ENCODE measurements at places on chromosomes 6 and 20. TPM values are rescaled to one million over a fixed set of nuclear protein-coding genes. Genes with fewer than 3 reads are reported as not detected.

Gene EPPIN
- total RNA-seq = not detected

DNA sequence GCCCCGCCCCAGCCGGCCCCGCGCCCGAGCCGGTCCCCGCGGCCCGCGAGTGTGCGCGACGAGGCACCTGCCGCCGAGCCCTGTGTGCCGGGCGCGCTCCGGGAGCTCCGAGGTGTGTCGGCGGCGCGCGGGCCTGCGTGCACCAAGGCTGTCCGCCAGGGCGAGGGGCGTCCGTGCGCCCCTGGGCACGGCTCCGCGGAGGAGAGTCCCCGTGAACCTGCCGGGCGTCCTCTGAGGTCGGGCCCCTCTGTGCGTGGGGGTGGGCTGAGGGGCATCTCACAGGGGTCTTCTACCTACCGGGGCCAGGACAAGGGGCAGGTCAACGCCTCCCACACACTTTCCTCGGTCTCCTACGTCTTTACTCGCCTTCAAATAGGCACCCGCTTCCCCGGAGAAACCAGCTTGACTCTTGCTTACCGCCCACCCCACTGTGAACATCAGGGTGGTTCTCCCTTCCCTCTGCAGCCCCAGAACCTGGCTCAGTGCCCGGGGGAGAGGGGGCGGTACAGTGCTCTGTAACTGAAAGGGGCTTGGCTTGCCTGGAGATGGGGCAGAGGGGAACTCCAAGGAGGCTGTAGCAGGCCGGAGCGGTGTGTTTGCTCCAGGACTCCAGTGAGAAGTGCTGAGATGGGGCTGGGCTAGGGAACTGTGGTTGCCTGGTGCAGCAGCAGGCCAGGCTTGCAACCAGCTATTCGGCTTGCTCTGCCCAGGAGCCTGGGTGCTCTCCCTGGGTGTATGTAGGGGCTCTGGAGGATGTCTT, at the start of gene SAMD10:
TSS of gene SAMD10 (minus strand) at position 86 of the 760 bp plus-strand sequence. CDS start 175 bp downstream, outside the sequence.
- peaks cover 52% of the 10 kb centered on the region for H3K4me1 ChIP-seq
- peak within 1 kb of the TSS; percentile 96 for H3K4me3 ChIP-seq

GRCh38 chr6:82097676-82098075, 149.9 kb downstream of the IBTK start:
- no peaks in the 10 kb centered on the region for H3K36me3 ChIP-seq
- H3K4me1 ChIP-seq = no peaks in the 10 kb centered on the region
- DNase-seq = no peak
- no peak overlapping the region for H3K27ac ChIP-seq
- H3K4me3 ChIP-seq = no peak overlapping the region

Gene MRAP2
- total RNA-seq = not detected

DNA sequence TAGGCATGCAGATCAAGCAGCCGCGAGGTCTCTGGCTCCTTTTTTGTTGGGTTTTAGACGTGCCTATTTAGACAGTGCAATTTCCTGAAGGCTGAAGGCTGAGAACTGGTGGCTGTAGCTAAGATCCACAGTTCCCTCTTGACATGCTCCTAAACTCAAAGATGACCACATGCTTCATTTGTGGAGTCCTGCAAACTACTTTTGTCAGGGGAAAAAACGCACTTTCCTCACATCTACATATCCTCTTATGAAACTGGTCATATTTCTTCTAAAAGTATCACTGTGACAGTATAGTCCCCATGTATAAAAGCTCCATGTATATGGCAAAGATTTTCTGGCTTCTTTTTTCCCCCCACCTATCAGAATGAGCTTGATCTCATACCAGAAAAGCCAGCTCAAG, 30.7 kb downstream of the LYRM4 start:
- no peak for DNase-seq
- H3K36me3 ChIP-seq = peaks cover 6% of the 10 kb centered on the region
- H3K27me3 ChIP-seq = no peaks in the 10 kb centered on the region
- H3K4me3 ChIP-seq = no peak overlapping the region

Gene GATA5
- not detected for total RNA-seq

Gene MPC1
- total RNA-seq = 29.6 TPM

DNA sequence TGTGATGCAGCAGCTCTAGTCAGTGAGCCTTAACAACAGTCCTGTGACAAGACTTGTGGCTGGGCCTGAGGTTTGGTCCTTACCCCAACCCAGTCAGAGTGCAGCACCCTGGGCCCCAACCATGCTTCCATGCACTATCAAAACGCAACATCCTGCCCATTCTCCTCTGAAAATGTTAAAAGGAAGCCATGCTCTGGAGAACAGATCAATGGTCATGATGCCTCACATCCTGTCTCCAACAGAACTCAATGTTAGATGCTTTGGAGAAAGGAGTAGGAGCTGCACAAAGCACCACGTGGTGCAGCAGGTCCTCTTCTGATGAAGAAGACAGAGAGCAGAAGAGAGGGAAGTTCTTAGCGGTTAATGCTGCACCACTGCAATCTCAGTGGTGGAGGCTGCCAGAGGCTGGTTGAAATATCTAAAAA, 41.9 kb downstream of the TRAM2 start:
- peaks cover 37% of the 10 kb centered on the region for H3K4me1 ChIP-seq
- DNase-seq = peak; percentile 72
- H3K36me3 ChIP-seq = no peaks in the 10 kb centered on the region
- H3K4me3 ChIP-seq = peak overlapping the region; percentile 61

- no peak overlapping the region for H3K4me3 ChIP-seq
- H3K4me1 ChIP-seq = no peaks in the 10 kb centered on the region
- no peaks in the 10 kb centered on the region for H3K27me3 ChIP-seq
- DNase-seq = no peak
- no peaks in the 10 kb centered on the region for H3K36me3 ChIP-seq
- no peak overlapping the region for H3K27ac ChIP-seq
Measured at GRCh38 chr6:120899932-120900331, 434.3 kb downstream of the TBC1D32 start.

Gene CDH4
- 0.20 TPM for total RNA-seq

- H3K27ac ChIP-seq = peak overlapping the region; percentile 92
- peaks cover 49% of the 10 kb centered on the region for H3K36me3 ChIP-seq
- no peak for DNase-seq
- peak overlapping the region; percentile 94 for H3K4me3 ChIP-seq
Measured at GRCh38 chr6:90079560-90080490, 185.6 kb downstream of the GJA10 start.

DNA sequence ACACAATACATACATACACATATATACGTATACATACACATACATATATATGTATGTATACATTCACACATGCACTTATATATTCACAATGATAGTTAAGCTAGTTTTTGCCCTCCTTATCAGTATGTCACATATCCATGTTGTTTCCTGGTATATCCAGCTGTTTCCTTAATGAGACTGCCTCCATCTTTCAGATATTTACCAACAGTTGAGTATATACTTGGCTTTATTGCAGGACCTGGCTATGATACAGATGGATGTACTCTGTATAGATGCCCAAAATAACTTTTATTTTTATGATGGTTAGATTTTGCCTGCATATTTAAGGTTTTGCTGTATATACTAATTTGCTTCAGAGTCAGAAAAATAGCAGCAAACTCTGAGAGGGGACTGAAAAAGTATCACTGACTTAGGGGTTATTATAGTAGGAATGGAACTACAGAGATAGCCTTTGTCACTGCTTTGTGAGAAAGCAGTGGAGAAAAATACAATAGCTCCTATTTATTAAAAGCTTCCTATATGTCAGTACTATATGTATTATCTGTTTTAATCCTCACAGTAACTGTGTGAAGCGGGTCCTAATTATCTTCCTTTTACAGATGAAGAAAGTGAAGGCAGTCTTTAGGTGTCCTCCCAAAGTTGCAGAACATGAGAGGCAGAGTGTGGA, 35.5 kb downstream of the CARMIL1 start:
- H3K27me3 ChIP-seq = peaks cover 2% of the 10 kb centered on the region
- H3K4me1 ChIP-seq = peaks cover 4% of the 10 kb centered on the region
- H3K27ac ChIP-seq = no peak overlapping the region
- H3K36me3 ChIP-seq = no peaks in the 10 kb centered on the region
- H3K4me3 ChIP-seq = no peak overlapping the region

DNA sequence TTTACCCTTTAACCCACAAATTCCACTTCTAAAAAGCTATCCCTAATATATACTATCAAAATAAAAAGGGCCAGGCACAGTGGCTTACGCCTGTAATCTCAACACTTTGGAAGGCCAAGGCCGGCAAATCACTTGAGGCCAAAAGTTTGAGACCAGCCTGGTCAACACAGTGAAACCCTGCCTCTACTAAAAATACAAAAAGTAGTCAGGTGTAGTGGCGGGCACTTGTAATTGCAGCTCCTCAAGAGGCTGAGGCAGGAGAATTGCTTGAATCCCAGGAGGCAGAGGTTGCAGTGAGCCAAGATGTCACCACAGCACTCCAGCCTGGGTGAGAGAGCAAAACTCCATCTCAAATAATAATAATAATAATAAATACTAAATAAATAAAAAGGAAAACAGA, 82.5 kb downstream of the TRIM27 start:
- peaks cover 18% of the 10 kb centered on the region for H3K27me3 ChIP-seq
- H3K27ac ChIP-seq = no peak overlapping the region
- H3K4me1 ChIP-seq = peaks cover 19% of the 10 kb centered on the region
- no peak overlapping the region for H3K4me3 ChIP-seq
- H3K36me3 ChIP-seq = no peaks in the 10 kb centered on the region

- no peaks in the 10 kb centered on the region for H3K4me1 ChIP-seq
- H3K36me3 ChIP-seq = no peaks in the 10 kb centered on the region
- H3K27ac ChIP-seq = no peak overlapping the region
- DNase-seq = no peak
Measured at GRCh38 chr6:106764353-106764980, 135.1 kb downstream of the QRSL1 start.

- peak overlapping the region; percentile 67 for H3K4me3 ChIP-seq
- peaks cover 19% of the 10 kb centered on the region for H3K4me1 ChIP-seq
- DNase-seq = no peak
- H3K36me3 ChIP-seq = no peaks in the 10 kb centered on the region
- no peaks in the 10 kb centered on the region for H3K27me3 ChIP-seq
Measured at GRCh38 chr6:138592749-138593123, 93.4 kb upstream of the NHSL1 start.

Gene TPX2
- 114 TPM for total RNA-seq

DNA sequence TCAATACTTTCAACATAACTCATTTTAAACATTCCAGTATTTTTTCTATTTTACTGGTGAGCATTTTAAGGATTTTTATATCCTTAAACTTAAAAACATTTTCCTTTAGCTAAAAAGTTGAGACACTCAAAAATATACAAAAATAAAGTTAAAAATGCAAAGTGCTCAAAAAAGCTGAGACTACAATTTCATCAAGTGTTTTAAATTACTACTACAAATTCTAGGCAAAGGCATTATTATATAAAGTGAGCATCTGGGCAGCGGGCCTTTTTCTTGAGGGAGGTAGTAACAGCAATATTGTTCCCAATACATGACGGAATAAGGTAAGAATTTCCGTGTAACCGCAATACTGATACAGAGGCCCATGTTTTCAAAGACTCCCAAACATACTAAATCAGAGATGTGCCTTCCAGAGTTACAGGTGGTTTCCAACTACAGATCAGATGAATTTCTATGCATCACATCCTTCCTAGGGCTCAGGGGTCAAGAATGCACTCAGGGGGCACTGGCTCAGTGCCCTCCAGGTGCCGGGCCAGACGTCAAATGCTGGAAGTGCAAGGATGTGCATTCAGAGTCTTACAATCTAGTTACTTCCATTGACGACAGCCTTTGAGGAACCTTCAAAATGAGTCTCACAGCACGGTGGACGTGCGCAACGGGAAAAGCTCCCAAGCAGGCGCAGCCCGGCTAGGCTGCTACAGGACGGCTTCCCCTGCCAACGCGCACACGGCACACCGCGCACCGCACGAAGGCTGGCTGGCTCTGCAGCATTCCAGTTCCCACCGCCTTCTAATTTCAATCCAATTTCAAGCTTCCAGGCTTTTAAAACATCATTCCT, 1.7 kb downstream of the PHF10 start:
- peak; percentile 52 for DNase-seq
- H3K36me3 ChIP-seq = peaks cover 17% of the 10 kb centered on the region
- peak overlapping the region; percentile 95 for H3K27ac ChIP-seq

GRCh38 chr20:60214901-60215815, 256.9 kb downstream of the CDH26 start:
- no peak for DNase-seq
- H3K36me3 ChIP-seq = no peaks in the 10 kb centered on the region
- peaks cover 5% of the 10 kb centered on the region for H3K27me3 ChIP-seq
- H3K27ac ChIP-seq = no peak overlapping the region
- H3K4me1 ChIP-seq = no peaks in the 10 kb centered on the region

DNA sequence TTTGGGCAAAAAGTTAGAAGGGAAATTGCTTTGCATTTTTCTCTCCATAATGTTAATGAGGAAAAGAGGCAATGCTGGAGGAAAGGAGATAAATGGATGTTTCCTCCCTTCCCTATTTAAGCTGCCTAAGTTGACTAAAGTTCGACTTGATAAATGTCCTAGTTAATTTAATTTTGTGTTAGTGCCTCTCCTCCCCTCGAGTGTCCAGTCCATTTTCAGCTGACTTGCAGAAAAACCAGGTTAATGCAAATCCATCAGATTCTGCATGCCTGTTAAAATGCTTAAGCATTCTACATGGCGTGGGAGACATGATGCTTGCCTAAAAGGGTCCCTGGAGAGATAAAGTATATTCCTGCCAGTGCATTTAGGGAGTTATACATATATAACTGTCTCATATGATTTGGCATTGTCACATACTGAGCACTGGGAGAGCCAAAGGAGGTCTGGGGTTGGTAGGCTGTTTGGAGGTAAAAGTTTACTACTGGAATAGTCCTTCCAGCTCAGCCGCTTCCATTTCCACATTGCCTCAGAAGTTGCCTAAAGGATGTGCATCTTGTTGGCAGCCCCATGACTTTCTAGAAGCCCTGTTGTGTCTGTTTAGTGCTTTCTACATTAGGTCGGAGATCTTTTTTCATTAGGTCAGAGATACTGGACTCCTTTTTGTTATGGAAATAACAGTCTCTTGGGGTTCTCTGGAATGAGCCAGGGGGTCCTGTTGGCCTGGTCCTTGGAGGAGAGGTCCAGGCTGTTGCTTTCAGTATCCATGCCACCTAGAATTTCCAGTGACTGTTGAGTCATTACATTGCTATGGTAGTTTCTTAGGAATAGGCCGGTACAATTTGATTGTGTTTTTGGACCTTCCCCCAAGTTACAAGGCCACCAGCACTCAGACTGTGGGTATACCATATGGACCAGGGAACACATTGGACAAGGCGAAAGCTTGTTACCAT, 30.4 kb downstream of the JARID2 start:
- DNase-seq = no peak
- H3K4me1 ChIP-seq = peaks cover 59% of the 10 kb centered on the region
- H3K36me3 ChIP-seq = peaks cover 23% of the 10 kb centered on the region
- H3K27me3 ChIP-seq = no peaks in the 10 kb centered on the region

Gene SLC22A3
- total RNA-seq = not detected

DNA sequence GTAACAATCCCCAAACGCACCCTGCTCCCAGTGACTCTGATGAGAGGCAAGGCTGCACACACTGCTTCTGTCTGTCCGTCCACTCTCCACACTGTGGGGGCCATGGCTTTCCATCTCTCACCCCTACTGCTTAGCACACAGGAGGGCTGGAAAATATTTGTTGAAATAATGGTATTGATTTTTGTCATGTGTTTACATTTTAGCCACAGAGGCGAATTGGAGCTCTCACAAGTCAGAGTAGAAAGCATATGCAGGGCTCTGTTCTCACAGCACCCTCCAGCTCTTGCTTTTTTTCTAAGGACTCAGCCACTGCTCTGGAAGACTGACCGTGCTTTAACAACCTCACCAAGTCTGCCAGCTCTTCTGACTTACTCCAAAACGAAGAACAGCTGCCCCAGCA, 273.8 kb downstream of the GMDS start:
- no peak overlapping the region for H3K27ac ChIP-seq
- no peak overlapping the region for H3K4me3 ChIP-seq
- no peaks in the 10 kb centered on the region for H3K27me3 ChIP-seq
- H3K4me1 ChIP-seq = peaks cover 6% of the 10 kb centered on the region
- DNase-seq = no peak
- H3K36me3 ChIP-seq = peaks cover 4% of the 10 kb centered on the region

Measured in activated naive CD8-positive, alpha-beta T cell treated with anti-CD3 and anti-CD28 coated beads, Interleukin-2, amount 10 ng/mL, durations not matched to agents 7 days and 5 days (primary cell).